ENCODE measurements at places on chromosomes 13 and 19.

DNA sequence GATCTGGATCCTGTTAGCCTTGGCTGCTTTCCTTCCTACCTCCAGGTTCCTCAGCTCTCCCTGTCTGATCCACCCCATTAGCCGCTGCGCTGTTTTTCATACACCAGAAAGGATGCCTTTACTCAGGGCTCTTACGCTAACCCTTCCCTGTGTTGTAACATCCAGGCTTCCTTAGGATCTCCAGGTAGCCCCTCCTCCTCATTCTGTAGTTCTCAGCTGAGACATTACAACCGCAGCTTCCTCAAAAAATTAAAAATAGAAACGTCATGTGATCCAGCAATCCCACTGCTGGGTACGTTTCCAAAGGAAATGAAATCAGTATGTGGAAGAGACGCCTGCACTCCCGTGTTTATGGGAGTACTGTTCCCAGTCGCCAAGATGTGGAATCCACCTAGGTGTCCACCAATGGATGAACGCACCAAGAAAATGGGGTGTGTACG is 18.4 kb upstream of the MYADM start:
- DNase-seq = peak; percentile 74

DNA sequence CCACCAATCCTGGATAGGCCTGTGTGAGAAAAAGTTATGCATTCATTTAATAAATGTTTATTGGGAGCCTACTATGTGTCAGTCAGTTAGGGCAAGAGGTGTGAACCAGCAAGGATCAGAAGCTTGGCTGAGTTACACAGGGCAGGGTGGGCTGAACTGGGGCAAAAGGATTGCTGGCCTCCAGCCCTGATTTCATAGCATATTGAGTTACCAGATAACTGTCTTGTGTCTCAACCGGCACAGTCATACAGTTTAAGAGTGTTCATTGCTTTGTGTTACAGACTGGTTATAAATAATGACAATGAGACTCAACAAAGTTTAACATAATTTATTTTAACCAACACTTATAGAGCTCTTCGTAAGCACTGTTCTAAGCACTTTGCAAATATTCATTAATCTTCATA is 253.8 kb downstream of the DLEU7 start:
- DNase-seq = peak; percentile 66

DNA sequence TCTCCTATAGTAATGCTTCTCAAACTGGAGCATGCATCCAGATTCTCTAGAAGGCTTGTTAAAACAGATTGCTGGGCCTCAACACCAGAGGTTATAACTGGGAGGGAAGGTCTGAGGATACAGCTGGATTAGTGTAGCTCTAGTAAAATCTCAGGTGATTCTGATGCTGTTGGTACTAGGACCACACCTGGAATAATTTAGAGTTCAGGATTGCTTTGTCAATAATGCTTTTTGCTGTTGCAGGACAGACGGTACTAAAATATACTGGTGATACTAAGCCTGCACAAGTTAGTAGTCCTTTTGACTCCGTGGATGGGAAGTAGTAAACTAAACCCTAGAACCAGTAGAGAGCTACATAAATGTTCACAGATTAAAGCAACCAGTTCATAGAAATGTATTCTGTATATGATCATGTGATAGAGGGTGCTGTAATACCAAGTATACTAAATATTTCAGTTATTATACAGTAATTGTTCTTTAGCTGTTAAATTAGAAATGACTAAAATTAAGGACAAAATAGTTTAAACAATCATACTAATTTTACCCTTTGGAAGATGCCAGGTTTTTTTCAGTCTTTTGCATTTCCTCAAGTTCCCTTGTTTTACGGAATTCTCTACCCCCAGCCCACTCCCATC is 258.2 kb upstream of the STARD13 start:
- no peak for DNase-seq

DNA sequence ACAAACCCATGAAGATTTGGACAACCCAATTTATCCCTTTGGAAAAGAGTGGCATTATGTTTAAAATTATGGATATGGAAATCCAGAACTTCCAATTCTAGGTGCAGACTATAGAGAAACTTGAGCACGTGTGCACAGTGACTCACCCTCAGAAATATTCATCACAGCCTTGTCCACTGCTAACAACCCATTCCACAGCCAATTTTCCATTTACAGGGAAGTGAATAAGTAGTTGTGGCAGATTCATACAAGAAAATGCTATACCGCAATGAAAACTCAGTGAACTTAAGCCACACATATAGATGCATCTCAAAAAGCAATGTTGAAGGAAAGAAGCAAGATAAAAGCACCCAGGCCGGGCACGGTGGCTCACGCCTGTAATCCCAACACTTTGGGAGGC is 133.3 kb downstream of the USP12 start:
- DNase-seq = no peak

DNA sequence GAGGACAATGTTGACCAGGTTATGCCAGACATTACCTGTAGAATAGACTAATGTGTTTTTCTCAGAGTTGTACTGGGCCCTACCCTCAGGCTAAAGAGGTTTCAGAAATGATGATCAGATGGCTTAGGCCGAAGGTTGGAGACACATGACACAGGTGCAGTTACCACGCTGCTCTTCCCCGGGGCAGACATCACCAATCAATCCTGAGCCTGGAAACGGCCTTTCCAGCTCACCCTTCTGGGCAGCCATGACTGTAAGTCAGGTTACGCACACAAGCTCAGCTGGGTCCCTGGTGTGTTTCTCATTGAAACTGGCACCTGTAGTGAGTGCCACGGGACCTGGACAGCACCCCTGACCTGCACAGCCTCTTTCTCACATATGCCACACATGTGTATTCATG is 299.3 kb downstream of the UQCRFS1 start:
- DNase-seq = no peak

DNA sequence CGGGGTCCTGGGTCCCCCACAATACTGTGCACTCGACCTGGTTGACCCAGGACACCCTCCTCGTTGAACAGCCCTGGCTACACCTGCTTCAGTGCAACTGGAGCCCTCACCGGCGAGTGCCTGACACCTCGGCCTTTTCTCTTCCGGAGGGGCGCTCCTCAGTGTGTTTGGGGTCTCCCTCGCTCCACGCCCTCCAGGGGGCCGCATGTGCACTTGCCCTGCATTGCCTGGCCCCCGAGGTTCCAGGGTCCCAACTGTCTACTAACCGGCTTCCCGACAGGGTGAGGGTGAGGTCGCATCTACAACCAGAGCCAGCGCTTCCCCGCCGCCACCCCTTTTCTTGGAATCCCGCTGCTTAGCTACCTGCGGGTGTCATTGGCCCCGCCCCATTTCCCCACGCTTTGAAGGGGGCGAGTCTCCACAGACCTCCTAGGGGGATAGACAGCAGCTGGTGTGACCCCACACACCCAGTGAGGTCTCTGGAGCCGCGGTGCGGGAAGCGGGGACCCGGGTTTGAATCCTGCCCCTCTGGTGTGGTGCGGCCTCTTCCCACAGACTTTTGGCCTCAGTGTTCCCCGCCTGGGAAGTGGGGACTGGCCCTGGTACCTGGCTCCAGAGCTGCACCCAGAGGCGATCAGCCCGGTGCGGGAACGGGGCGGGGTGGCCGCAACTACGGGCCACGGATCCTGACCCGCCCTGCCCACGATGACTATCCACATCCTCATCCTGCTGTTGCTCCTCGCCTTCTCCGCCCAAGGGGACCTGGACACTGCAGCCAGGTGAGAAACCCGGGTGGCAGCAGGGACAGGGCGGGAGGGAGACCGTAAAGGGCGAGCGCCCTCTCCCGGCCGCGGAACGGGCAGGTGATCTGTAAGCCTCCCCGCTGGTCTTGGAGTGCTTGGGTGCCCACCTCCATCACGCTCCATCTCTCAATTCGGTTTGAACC is at the start of gene ADM5:
TSS of gene ADM5 (plus strand) at position 462 of the 946 bp plus-strand sequence. CDS start at position 706, 244 bp downstream.
- DNase-seq = no peak

- no peak for DNase-seq
These were observed 13.8 kb downstream of the DNASE2 start for GRCh38 chr19:12867120-12868099.

DNA sequence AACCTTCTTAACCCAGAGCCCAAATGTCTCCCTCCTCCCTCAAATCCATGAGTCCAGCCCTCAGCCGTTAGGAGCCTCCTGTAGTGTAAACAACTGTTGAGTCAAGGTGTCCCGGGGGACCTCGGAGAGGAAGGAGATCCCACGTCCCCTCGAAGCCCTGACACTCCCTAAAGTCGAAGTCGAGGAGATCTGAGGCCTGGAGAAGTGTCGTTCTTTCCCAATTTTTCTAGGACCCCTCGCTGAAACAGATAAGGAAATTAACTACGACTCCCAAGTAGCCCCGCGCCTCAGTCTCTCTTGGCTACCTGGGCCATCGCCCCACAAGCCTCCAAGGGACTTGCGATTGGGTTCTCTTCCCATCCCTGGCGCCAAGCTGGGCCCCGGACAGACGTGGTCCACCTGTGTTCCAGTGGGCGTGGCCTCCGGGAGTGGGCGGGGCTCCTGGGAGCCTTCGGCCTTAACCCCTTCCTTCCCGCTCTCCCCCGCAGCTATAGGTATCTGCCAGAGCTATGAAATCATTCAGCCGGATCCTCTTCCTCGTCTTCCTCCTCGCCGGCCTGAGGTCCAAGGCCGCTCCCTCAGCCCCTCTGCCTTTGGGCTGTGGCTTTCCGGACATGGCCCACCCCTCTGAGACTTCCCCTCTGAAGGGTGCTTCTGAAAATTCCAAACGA is 869 bp downstream of the GFY start:
- no peak for DNase-seq

GRCh38 chr19:14096272-14096992 is 5.9 kb upstream of the SAMD1 start:
- DNase-seq = no peak

GRCh38 chr13:95317039-95317989 is 16.1 kb upstream of the ABCC4 start:
- DNase-seq = no peak

- peak; percentile 6 for DNase-seq
These were observed at the start of gene LYPD3 for GRCh38 chr19:43465468-43466120. LYPD3 (minus strand) TSS chr19:43465608; CDS start chr19:43465571, 37 bp downstream.

DNA sequence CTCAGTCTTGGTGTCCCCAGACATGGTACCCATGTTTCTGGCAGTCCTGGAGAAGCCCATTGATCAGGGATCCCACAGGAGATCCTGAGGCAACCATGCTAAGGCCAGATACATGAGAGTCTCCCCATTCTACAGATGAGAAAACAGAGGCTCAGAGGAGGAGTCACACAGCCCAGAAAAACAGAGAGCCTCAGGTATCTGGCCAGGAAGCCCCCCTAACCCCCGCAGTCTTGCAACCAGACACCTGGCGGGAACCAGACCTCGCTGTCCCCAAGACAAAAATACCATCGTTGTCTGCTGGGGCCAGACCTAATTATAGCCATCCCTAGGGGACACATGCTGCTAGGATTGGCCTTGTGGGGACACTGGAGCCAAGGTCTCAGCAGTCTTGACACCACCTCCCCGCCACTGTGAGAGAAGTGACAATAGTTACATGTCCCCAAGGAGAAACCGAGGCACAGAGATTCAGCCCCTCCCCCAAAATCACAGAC is 1.6 kb upstream of the PDE4C start:
- DNase-seq = no peak

GRCh38 chr19:38710928-38711725 is 33.1 kb downstream of the CAPN12 start:
- no peak for DNase-seq

DNA sequence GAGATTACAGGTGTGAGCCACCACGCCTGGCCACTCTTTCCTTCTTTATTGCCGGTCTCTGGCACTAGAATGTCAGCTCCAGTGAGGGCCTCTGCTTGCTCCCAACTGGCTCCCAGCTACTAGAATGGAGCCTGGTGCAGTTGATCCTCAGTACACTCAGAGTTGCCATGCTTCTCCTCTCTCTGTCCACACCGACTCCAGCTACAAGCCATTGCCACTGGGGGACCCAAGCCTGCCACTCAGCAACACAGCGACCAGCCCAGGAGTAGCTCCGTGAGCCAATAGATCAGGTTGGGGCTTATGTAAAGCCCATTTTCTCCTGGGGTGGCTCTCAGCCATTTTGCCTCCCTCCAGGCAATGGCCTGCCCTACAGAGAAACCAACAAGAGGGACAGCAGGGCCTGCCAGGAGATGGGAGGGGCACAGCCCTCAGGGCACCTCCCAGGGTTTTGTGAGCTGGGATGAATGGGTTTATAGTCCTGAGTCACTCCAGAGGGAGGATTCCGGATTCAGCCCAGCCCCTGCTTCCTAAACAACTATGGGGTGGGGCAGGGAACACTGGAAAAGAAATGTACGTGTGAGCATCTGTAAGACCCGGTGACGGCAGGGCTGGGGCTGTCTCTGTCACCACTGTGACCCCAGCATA is 36.5 kb downstream of the OPA3 start:
- peak; percentile 66 for DNase-seq

DNA sequence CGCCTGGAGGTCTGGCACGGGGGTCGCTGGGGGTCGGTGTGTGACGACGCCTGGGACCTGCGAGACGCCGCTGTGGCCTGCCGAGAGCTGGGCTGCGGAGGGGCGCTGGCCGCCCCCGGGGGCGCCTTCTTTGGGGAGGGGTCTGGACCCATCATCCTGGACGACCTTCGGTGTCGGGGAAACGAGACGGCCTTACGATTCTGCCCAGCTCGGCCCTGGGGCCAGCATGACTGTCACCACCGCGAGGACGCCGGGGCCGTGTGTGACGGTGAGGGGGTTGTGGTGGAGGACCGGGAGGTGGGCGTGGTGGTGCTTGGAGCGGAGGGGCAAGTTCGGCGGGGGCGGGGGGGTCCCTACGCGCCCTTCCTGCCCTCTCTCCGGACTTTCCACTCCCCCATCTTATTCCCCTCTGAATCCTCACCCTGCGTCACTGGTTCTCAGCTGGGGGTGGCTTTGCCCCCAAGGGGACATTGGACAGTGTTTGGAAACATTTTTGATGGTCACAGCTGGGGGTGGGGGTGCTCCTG is 5.5 kb downstream of the SSC5D start:
- DNase-seq = no peak

DNA sequence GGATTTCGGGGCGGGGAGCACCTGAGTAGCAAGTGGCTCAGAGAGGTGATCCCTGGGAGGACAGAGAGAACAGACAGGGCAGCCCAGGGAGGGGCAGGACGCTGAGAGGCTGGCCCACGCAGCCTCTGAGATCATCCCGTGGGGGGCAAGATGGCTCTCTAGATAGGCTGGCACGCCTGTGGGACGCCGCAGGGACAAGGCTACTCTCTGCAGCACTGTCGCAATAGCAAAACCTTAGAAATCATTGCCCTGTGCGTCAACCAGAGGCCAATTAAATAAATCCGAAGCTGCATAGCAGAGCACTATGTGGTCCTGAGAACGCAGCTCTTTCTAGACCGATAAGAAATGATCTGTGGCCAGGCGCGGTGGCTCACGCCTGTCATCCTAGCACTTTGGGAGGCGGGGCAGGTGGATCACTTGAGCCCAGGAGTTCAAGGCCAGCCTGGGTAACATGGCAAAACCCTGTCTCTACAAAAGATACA is 5.1 kb downstream of the PEX11G start:
- DNase-seq = no peak

GRCh38 chr19:6679139-6679538 is 9.2 kb upstream of the TNFSF14 start:
- no peak for DNase-seq

Data from BJ (cell line).